ENCODE measurements at places on chromosomes 6 and 20.

GRCh38 chr6:136503303-136504029 is 46.8 kb downstream of the MAP7 start:
- DNase-seq = no peak

DNA sequence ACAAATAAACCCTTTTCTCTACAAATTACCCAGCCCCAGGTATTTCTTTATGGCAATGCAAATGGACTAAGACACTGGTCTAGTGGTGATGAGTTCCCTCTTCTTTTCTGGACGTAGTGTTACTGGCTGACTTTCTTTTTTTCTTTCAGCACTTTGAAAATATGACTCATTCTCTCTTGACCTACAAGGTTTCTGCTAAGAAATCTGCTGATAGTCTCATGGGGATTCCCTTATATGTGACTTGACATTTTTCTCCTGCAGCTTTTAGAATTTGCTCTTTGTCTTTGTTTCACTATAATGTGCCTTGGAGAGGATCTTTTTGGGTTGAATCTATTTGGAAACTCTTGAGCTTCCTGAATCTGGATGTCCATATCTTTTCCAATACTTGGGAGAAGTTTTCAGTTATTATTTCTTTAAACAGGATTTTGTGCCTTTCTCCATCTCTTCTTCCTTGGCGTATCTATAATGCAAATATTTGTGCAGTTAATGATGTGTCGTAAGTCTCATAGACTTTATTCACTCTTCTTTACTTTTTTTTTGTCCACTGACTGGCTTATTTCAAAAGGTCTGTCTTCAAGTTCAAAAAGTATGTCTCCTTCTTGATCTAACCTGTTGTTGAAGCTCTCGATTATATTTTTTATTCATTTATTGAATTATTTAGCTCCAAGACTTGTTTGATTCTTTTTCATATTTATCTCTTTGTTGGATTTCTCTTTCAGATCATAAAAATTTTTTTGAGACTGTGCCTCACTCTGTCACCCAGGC is 42.2 kb upstream of the TPD52L1 start:
- DNase-seq = no peak

GRCh38 chr6:132198896-132199295 is 202.4 kb downstream of the MOXD1 start:
- no peak for DNase-seq

DNA sequence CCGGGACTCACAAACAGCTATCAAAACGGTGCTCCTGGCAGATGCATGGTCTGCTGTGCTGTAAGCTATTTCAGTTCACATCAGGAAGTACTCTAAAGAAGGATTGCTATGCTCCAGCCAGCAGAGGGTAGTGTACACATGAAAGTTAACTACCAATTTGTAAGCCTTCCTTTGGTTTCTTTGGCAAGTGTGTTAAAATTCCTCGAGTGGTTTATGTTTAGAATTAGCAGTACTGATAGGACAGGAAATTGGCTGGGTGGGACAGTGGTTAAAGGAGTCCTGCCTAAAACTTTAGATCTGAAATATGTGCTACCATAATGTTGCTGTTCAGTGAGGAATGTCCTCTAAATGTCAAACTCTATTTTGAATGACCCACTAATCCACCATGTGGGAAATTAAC is 47.4 kb downstream of the TRMT11 start:
- no peak for DNase-seq

DNA sequence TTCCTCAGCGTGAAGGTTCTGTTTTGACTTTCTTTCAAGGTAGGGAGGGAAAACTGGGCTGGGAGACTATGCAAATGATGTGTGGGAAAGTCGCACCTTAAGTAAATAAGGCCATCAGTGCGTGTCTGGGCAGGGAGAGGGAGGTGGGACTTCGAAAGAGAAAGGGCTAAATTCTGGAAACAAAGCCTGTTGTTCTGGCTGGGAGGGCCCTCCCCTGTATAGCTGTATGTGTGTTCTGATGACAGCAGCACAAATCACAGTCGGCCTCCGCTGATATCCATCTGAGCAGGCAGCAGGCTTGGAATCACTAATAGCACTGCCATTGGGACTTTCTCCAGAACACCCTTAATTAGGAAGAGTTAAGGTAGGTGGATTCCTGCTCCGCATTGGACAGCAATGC is 19.2 kb downstream of the JAG1 start:
- no peak for DNase-seq

DNA sequence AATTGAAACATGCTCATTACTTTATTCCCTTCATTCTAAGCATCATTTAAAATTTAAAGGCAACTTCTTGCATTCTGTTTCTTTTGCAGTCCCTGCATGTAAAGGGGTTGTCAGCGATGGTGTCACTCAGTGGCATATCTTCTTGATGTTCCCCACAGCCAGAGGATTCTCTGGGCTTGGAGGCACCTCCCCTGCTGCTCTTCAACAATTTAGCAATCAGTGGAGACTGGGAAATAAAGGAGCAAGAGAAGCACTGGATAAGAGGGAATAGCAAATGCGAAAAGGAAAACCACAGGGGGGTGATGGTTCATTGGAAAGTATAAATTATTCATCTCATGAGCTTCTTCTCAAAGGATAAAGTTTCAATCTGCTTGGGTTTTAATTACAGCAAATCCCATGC is 30.7 kb upstream of the MC3R start:
- no peak for DNase-seq

- no peak for DNase-seq
Observed at GRCh38 chr20:6397115-6397514, 274.3 kb upstream of the FERMT1 start.

- no peak for DNase-seq
Observed at GRCh38 chr6:75188221-75188925, 17.5 kb downstream of the COL12A1 start.

DNA sequence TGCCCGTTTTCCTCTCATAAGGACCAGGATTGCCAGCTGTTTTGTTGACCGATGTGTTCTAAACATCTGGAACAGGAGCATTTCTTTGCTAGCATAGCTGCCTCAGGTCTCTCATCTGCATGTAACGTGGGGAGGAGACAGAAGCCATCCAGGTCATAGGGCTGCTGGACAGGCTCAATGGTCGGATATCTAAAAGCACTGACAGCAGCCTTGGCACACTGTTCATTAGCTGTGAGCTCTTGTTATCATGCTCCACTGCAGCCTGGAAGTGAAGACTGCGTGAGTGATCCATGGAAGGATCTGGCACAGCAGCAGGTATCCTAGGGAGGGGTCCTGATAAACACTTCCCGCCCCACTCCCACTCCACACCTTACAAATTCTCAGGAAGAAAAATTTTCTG is 175.3 kb downstream of the LRFN2 start:
- no peak for DNase-seq

DNA sequence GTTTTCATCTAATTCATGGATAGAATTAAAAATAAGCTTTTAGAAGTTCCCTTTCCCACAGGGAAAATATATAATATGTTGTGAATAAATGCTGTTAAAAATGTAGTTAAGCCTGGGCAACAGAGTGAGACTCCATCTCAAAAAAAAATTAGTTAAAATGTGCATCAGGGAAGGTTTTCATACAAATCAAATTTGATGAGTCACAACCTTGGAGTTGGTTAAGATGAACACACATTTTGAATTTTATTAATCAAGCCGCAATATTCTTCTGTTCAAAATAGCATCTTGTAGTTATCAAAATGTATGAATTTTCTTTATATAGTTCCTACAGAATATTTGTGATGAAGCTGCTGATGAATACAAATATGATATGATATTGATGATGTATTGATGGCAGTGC is 30.9 kb upstream of the SERPINB9 start:
- DNase-seq = no peak

- DNase-seq = no peak
Observed at GRCh38 chr20:23971310-23971709, 17.3 kb downstream of the GGTLC1 start.

DNA sequence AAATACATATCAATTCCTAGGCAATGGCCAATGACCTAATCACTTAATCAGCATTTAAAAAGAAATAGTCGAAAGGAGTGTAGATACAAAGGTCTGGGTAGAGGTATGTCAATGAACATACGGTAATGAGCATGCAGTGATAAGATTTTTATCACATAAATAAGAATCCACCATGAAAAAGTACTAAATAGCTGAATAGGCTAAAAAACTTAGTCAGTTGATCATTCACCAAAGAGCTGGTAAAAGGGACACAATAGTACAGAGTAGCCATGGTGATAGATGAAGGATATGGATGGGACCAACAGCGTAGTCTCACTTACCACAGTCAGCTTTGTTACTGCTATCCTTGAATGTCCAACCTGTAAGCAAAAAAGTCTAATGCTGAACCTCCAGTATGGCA is 1018.6 kb upstream of the EYS start:
- no peak for DNase-seq

- no peak for DNase-seq
Observed at GRCh38 chr6:19463250-19463649, 373.9 kb upstream of the ID4 start.

DNA sequence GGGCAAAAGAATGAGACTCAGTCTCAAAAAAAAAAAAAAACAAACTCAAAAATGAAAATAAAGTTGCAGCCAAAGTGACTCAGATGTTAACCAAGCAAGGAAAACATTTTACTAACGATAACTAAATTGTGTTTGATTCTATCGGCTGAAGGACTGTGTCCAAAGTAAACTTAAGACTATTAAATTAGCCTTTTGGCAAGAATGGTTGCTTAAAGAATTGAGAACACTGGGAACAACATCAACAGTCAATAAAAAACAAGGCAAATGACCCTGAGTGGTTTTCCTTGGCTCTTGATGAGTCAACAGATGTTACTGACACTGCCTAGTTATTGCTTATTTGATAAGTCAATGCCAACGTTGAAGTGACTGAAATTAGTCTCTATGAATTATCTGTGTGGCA is 36.7 kb downstream of the POU3F2 start:
- DNase-seq = no peak

- DNase-seq = no peak
Observed at GRCh38 chr6:112877134-112878100, 530.3 kb downstream of the RFPL4B start.

GRCh38 chr6:109172101-109172746 is 76.9 kb downstream of the CEP57L1 start:
- no peak for DNase-seq

DNA sequence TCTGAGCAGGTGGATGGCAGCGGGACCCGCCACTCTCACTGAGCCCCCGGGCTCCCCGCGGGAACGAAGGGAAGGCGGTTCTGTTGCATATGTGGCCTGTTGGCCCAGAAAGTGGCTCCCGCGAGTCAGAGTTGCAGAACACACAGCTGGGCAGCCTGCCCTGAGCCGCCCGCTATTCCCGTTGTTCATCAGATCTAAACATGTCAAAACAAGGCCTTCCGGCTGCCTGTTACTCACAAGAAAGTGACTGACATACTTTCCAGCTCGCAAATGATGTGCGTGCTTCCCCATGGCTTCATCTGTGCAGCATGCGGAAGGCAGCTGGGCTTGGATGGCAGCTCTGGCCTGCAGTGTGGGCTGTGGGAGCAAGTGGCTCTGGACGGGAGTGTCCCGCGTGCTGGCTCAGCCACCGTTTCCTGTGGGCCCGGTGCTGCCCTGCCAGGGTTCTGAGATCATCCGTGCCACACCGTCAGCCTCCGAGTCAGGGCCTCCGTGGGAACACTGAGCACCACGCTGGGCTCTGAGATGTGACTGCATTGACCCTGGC is 227.3 kb downstream of the ERMARD start:
- no peak for DNase-seq

GRCh38 chr6:90953405-90954161 is 366.7 kb upstream of the MAP3K7 start:
- no peak for DNase-seq

DNA sequence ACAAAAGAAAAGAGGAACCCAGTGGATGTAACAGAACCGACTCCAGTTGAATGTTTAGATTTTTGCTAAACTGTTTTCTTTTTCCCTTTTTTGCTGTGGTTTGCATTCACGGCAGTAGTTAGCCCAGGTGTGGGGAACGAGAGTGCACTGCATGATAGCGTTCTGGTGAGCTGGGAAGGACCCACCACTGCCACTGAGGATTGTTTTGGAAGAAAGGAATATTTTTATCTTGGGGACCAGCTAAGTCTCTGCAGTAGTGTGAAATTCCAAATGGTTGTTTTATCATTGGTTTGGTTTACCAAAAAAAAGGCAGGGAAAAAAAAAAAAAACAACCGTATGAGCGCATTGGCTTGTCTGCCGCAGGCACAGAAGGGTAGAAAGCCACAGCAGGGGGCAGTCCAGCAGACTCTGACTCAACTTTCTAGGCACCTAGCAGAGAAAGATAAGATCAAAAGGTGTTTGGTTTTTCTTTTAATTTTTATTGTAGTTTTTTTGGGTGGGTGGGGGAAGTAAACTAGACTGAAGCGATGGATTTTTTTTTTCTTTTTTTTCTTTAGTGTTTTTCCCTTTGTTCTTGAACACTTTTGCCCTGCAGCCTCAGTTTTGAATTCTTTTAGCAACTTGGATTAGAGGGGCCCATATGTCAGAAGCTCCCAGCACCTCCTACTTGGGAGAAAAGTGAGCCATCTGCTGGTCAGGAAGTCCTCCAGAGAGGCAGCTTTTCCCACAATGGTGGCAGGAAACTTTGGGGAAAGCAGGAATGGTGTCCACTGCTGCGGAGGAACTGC is 13.5 kb upstream of the RAB5IF start:
- DNase-seq = no peak

GRCh38 chr6:33621711-33622388 is 728 bp downstream of the ITPR3 start:
- no peak for DNase-seq

GRCh38 chr6:71279740-71280139 is 8.9 kb upstream of the OGFRL1 start:
- no peak for DNase-seq

DNA sequence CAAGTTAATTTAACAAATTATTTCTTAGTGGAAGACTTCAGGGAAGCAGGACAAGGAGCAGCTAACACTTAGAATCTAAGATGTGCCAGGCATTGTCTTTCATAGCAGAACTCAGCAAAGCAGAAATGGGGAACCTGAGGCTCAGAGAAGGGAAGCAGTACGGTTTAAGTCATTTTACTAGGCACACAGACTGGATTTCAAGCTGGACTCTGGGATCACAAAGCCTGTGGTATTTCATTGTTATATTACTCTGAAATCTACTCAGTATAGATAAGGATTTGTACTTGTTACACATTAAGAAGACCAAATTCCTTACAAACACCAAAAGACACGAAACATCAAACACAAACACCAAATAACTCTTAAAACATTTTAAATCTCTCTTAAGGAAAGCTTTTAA is 199.6 kb downstream of the ISM1 start:
- no peak for DNase-seq

GRCh38 chr20:38227420-38228360 is 32.8 kb downstream of the KIAA1755 start:
- DNase-seq = no peak

DNA sequence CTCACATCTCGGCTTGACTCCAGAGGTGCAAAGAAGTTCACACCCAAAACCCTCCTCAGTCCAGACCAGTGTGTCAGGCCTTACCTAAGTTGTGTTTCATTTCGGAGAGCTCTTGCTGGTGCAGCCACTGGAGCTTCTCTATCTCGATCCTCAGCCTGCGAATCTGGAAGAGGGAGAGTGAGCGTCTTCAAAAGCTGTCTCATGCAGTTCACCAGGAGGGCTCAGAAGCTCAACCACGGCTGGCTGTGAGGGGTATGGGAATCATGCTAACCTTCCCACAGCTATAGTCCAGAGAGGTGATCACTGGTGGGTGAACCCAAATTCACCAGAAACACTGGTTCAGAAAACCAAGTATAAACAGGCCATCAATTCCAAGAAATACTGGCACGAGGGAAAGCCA is 129.4 kb downstream of the ZMYND8 start:
- DNase-seq = no peak
